ENCODE measurements at places on chromosomes 16 and 17.
A peak's percentile ranks its signal among the peaks of the same experiment; 100 is the strongest.

DNA sequence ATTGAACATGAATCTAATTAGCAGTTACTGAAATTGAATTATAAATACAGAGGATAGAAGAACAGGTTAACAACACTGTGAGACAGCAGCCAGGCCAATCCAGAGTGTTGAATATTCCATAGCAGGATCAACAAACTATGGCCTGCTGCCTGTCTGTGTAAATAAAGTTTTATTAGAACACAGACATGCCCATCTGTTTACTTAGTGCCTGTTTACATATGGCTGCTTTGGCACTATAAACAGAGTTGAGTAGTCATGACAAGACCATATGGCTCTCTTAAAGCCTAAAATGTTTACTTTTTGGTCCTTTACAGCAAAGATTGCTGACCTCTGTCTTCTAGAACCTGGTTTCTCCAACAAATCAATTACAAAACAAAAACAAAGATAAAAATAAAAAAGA is 115.4 kb upstream of the CDC42EP4 start:
- DNase-seq = no peak

GRCh38 chr17:13518261-13519000 is 83.3 kb downstream of the HS3ST3A1 start:
- no peak for DNase-seq

DNA sequence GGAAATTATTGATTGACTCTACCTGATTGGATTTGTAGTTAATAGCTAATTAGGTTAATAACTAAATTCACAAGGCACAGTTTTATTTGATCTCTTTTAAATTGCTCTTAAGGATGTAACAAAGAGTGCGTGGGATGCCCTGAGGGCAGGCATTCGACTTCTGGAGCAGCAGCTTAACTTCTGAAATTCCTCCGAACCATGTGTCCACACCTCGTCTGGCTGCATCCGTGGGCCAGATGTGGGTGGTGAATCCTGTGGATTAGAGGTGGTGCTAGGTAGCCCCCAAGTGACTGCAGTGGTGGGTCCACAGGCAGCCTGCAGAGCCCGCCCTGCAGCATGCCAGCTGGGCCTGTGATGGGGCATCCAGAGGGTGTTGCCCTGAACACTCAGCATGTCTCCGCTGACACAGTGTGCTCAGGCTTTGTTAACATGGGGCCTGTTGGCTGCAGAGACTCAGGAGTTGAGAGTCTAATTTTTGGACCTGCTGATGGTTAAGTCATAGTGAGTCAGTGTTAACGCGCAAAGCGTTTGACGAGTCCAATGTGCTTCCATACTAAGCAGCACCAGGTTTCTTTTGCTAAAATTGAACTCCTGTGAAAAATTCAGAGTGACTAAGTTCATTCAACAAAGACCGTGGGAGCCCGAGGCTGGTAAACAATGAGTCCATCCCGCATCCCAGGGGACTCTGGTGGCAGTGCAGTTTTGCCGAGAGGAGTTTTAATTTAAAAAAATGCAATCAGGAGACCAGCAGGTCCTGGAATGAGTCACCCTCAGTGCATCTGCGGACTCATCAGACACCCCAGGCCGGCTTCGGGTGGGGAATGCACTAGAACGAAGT is 3.8 kb upstream of the NPB start:
- DNase-seq = no peak

GRCh38 chr16:50298591-50299507 is 32.5 kb downstream of the ADCY7 start:
- no peak for DNase-seq

GRCh38 chr17:34351096-34351495 is 5.2 kb upstream of the CCL13 start:
- no peak for DNase-seq

DNA sequence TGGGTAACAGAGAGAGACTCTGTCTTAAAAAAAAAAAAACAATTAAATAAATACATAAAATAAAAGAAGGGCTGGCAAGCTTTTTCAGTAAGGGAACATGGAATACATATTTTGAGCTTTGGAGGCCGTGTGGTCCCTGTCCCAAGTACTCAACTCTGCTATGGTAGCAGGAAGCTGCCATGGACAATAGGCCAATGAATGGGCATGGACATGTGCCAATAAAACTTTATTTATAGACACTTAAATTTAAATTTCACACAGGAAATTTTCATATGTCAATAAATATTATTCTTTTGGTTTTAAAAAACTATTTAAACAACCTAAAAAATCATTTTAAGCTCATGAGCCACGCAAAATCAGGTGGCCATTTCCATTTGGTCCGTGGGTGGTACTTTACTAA is 3.8 kb downstream of the OTOA start:
- no peak for DNase-seq

DNA sequence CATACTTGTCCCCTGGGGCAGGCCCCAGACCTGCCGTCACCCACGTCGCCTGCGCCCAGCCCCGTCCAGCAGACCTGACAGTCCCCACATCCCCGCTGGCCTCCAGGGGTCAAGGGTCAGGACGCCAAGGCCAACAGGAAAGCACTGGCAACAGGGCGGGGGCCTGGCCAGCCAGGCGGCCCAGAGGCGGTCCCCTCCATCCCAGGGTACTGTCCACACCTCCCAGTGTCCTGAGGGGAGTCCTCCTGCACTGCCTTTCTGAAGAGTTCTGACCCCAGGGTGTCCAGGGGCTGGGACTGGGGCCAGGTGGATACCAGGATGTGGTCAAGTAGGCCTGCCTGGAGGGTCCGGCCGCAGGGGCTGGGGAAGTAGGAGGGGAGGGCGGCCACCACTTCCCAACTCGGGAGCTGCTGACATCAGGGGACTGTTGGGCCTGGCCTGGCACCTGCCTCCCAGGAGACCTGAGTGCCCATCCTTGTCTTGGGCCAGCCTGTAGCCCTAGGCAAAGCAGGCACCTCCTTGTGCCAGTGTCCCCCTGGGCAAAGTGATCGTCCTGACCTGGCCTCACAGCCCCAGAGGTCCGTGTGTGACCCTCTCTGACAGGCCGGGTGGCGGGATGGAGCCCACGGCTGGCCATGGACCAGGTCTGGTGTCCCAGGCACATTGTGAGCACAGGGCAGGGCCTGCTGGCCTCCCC is 6.7 kb upstream of the AXIN1 start:
- no peak for DNase-seq

- peak; percentile 81 for DNase-seq
Observed at GRCh38 chr17:38584350-38584925, 21.3 kb downstream of the SRCIN1 start.

DNA sequence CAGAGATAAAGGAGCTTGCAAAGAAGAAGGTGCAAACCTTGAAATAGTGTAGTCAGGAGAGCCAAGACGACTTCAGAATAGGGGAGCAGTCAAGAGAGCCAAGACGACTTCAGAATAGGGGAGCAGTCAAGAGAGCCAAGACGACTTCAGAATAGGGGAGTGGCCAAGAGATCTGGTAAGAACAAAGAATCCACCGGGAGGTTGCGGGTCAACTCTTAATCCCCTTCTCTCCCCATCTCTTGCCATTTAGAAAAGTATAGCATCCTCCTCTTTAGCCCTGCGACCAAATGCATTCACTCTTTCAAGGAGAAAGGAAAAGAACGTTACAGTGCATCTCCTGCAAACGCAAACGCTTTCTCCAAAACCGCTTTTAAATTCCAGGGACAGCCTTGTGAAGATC is 713 bp downstream of the KNOP1 start:
- DNase-seq = no peak

GRCh38 chr17:30565073-30565935 is 88.1 kb downstream of the GOSR1 start:
- DNase-seq = no peak

GRCh38 chr17:34670618-34671017 is 91.2 kb downstream of the TMEM132E start:
- no peak for DNase-seq

DNA sequence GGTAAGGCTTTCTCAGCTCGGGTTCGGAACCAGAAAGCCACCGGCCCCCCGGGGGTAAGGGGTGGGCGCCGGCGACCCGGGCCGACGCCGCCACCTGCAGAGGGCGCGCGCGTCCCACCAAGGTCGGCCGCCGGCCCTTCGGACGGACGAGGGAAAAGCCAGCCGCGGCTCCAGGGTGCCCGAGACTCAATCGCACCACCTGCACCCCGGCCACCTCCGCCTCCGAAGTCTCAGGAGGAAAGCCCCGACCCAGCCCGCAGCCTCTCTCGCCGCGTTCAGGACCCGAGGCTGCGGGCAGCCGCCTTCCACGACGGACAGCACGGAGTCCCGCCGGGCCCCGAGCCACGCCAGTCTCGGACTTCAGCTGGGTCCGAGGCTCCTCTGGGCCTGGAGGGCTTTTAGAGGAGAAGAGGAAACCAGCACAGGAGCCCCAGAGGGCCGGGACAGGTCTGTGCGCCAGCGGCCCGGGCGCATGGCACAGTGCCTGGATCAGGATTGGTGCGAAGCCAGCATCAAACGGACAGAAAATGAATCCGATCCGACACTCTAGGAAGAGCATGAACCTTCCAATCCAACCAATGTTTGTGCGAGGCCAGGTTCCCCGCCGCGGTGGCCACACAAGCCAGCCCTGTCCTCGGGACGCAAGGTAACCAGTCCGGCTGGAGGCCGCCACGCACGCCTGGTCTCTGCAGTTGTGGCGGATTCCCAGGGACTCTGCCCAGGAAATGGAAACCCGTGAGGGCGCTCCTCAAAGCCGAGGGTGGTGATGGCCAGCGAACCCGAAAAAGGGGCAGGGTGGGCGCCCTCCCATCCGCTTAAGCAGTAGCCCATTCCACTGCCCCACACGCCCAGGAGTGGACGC is 6.7 kb downstream of the CBX8 start:
- DNase-seq = peak; percentile 50

DNA sequence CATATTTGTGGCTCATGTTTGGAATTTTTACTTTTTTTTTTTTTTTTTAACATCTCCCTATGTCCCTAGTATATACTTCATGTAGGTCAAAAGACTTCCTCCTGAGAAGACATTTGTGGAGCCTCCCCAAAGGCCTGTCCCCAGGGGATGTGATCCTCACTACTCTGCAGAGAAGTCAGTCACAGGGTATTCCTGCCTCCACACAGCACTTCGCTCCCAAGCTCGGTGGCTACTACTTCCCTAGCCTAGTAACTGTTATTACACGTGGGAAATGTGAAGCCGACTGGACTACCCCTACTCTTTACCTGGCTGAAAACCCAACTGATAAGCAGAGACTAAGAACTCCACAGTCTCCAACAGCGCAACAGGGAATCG is 116.8 kb downstream of the HIC1 start:
- no peak for DNase-seq

- peak; percentile 91 for DNase-seq
Observed at GRCh38 chr17:44338702-44339101, 6.4 kb upstream of the GRN start.

DNA sequence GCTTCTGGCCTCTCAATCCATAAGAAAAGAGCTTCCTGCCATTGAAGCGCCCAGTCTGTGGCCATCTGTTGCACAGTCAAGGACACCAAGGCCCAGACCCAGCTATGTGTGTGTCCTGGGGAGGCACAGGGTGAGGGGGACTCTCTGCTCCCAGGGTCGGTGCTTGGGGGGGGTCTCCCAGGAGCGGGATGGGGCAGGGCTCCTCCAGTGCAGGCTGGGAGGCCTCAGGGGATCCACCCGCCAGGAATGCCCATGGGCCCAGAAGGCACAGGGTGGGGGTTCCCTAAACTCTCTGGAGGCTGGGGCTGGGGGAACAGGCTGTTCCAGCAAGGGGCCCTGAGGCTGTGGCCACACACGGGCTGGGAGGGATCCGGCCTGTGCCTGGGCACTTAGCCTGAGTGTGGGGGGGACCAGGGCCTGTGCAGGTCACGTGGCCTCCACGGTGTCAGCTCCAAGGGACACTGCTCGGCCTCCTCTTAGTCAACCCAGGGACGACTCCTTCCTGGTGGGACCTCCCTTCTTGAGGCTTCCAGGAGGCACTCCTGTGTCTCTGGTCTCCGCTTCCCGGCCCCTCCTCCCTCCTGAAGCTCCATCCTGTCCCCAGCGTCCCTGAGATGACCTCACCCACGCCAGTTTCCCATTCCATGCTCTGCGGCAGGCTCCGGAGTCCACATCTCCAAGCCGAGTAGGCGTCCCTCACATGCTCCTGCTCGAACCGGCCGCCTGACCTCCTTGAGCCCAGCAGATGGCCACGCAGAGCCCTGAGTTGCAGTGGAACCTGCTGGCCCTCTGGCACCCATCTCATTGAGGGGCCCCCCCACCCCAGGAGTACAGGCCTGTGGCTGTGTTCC is 23.1 kb upstream of the BAHCC1 start:
- DNase-seq = peak; percentile 81

DNA sequence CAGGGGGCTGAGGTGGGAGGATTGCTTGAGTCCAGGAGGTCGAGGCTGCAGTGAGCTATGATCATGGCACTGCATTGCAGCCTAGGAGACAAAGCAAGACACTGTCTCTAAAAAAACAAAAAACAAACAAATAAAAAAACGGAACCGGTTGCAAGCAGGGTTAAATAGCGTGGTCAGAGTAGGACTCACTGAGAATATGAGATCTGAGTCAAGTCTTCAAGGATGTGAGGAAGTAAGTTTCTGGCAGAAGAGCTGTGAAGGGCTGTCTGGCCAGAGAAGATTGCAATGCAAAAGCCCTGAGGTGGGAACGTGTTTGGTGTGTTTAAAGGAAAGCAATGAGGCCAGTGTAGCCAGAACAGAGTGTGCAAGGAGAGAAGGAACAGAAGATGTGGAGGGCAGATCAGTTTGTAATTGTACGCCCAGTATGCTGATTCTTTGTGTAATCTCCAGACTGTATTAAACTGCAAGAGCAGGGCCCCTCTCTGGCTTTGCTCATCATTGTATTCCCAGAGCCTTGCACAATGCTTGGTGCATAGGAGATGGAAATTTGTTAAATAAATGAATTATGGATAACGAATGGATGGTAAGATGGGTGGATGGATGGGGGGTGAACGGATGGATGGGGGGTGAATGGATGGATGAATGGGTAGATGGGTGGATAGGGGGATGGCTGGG is 6.3 kb downstream of the G6PC1 start:
- DNase-seq = peak; percentile 30

DNA sequence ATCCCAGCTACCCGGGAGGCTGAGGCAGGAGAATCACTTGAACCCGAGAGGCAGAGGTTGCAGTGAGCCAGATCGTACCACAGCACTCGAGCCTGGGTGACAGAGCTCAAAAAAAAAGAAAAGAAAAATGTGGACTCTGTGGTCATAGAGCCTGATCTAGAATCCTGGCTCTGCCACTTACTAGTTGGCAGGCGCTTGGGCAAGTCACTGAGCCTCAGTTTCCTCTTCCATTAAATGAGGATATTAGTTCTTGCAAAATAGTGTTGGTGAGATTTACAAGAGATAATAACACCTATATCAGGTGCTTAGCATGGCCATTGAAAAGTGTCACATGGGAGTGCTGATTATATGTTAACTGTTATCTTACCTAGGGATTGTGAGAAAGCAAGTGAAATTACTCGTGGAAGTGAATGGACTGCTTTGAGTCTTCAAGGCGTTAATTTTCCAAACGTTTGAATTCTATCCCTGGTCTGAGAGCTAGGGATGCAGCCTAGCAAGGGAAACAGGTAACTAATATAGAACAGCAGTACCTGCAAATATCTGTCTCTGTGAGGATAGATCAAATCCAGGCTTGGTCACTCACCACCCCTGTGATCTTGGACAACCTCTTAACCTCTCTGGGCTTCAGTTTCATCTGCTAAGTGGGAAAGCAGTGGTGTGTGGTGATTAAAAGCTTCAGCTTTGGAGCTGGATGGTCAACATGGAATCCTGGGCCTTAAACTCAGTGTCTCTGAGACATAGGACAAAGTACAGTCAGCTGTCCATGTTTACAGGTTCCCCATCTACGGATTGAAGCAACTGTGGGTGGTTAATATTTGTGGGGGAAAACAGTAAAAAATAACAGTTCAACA is 953 bp upstream of the NSMCE1 start:
- no peak for DNase-seq

GRCh38 chr16:8905795-8906591 is 23.8 kb downstream of the LITAFD start:
- no peak for DNase-seq

GRCh38 chr16:4580250-4580649 is 24.1 kb downstream of the C16orf96 start:
- DNase-seq = no peak
